ENCODE measurements at places on chromosomes 1 and 21.

DNA sequence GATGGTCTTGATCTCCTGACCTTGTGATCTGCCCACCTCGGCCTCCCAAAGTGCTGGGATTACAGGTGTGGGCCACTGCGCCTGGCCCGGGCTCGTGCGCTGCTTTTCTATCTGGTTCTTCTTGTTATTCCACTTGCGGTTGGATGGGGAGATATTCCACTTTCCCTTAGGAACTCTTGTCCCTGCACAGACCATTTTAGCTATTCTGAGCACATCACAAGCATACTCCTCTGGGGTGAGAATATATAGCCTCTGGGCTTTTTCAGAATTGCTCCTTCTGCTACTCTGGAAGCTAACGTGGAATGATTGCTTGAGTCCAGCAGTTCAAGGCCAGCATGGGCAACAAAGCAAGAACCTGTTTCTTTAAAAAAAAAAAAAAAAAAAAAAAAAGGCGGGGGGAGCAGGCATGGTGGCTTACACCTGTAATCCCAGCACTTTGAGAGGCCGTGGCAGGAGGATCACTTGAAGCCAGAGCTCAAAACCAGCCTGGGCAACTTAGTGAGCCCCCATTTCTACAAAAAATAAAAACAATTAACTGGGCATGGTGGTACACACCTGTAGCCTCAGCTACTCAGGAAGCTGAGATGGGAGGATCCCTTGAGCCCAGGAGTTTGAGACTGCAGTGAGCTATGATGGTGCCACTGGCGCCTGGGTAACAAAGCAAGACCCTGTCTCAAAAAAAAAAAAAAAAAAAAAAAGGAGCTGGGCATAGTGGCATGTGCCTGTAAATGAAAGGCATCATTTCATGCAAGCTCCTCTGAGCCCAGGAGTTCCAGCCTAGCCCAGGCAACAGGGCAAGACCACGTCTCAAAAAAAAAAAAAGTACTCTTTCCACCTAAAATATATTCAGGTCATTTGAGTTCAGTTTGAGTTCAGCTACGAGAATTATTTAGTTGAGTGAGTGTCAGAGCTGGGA lies 11.8 kb upstream of the PGD start:
- no peak for DNase-seq

- DNase-seq: no peak
Observed at GRCh38 chr1:219490566-219490965, 122.3 kb downstream of the ZC3H11B start.

DNA sequence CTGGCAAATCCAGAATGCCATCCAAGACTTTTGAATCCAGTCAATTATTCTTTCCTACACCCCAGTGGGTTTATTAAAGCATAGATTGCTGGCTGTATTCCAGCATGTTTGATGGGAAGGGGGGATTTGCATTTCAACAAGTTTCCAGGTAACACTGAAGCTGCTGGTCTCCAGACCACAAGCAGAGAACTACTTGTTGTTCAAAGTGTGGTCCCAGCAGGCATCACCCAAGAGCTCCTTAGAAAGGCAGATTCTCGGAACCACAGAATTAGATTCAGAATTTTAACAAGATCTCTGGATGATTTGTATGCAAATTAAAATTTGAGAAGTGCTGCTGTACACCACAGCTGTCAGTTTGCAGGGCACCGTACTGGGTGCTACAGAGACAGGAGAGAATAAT lies 216.3 kb upstream of the FAM78B start:
- DNase-seq: no peak

DNA sequence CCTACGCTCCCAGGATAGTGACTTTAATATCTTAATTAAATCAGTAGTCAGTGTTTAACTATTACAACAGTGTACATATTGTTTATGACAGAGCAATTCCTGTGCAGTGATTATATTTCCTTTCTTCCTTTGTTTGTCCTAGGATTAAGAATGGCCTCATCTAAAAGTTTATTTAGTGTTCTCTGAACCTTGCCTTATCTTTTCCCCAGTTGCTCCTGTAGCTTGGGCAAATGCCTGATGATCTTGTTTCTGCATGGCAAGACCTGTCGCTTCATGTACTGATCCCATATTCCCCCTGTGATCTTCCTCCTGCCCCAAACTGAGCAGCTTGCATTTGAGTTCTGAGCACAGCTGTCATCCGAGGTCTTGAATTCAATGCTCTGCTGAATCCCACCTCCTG lies 69.1 kb upstream of the STUM start:
- no peak for DNase-seq

GRCh38 chr1:92538413-92539061 lies 51.8 kb upstream of the GFI1 start:
- no peak for DNase-seq

- no peak for DNase-seq
Observed at GRCh38 chr1:85555867-85556573, 24.5 kb upstream of the CCN1 start.

DNA sequence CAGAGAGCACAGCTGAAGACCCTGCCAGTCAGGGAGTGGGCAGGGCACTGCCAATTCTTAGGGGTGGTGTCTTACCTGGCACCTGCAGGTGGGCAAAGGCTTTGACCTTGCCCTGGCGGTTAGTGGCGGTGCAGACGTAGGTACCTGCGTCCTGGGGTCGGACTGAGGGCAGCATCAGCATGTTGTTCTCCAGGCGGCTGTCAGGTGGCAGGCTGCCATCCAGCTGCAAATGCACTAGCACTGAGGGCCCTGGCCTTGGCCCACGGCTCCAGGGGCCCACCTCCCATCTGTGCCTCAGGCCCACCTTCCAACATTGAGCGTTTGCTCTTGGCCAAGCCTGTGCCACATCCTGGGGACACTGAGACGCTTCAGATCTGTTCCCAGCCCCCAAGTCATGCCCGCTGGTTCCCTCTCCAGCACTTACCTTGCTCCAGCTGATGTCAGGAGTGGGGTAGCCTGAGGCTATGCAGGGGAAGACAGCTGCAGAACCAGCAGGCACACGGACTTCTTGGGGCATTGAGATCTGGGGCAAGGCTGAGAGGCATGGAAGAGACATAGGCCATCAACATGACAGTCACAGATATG lies 21.4 kb downstream of the LDLRAD2 start:
- DNase-seq: no peak

GRCh38 chr1:152543820-152544219 lies 22.8 kb downstream of the LCE3E start:
- peak; percentile 14 for DNase-seq

GRCh38 chr21:35227786-35228185 lies 178.7 kb upstream of the RUNX1 start:
- DNase-seq: no peak

DNA sequence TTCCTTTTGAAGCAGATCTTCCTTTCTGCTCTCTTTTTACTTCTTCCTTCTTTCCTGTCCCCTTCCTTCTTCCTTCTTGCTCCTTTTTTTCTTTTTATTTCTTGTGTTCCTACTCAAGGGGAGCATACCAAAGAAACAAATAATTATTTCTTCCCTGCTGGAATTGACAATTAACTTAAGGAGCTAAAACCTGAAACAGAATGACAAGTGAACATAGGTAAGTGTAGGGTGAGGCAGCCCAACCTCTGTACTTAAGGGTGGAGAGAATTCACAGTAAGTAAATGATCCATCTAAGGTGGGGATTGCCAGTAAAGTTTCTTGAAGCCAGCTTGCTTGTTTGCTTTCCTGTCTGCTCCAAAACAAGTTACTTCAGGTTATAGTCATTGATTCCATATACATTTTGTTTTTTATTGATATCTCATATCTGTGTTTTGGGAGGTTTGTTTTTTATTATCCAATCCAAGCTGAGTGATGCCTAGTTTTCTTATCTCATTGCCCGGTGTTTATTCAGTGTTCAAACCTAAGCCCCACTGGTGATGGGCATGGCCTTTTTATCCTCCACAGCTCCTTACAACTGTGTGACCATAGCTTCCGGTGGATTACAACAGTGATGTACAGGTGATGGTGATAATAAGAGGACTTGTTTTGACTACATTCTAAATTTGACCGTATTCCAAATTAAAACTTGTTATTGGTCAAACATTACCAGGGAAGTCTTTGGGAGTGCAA lies 133.2 kb upstream of the IVNS1ABP start:
- DNase-seq: no peak

Data from H4 (cell line).